ENCODE measurements at places on chromosomes 1 and 21.

DNA sequence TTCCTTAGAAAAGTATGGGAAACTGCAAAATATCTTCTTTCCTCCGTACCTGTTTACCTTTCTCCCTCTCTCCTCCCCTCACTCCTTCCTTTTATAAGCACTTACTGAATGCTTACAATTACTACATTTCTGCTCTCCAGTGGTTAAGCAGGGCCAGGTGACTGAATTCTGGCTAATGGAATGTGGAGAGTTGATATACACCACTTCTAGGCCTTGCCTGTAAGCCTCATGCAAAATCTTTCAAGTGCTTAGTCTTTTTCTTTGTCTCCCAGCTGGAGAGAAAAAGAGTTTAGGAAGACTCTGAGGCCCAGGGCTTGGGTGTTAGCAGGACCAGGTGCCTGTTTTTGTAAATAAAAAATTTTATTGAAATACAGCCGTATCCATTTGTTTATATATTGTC lies 77.7 kb upstream of the CACNA1E start:
- DNase-seq: no peak

GRCh38 chr1:10726355-10726754 lies 70.1 kb downstream of the CASZ1 start:
- DNase-seq: no peak

DNA sequence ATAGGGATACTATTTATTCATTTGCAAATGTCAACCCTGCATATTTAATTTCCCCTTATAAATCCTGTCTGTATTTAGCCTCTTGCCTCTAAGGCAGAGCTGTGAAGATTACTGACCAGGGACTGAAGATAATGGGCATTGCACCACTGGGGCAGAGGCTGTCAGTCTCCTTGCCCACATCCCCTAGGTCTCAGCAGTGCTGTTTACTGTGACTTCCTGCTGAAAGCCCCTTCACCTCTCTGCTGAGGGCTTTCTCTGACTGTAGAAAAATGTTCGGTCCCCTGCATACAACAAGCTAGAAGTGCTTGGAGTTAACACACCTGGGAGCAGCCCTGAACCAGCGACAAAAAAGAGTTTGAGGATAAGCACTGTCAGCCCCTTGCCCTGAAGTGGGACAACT lies 28.8 kb downstream of the SLC5A9 start:
- DNase-seq: no peak

GRCh38 chr1:172567720-172568119 lies 34.8 kb downstream of the SUCO start:
- DNase-seq: no peak

DNA sequence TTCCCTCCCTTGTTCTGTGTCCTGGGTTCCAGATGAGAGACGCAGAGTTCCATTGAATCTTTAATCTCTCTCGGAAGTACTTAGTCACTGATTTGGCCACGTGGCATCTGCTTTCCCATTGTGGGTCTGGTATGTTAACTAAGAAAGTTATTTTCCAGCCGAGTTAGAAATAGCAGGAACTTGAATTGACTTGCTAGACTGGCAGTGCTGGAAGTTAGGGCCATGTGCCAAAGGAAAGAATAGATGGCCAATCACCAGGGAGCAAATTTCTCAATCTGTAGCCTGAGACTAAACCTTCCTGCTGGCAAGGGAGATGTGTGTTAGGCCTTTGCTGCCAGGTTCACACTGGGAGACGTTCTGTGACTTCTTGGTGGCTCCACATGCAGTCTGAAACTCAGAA lies 24.2 kb upstream of the SLFNL1 start:
- no peak for DNase-seq

DNA sequence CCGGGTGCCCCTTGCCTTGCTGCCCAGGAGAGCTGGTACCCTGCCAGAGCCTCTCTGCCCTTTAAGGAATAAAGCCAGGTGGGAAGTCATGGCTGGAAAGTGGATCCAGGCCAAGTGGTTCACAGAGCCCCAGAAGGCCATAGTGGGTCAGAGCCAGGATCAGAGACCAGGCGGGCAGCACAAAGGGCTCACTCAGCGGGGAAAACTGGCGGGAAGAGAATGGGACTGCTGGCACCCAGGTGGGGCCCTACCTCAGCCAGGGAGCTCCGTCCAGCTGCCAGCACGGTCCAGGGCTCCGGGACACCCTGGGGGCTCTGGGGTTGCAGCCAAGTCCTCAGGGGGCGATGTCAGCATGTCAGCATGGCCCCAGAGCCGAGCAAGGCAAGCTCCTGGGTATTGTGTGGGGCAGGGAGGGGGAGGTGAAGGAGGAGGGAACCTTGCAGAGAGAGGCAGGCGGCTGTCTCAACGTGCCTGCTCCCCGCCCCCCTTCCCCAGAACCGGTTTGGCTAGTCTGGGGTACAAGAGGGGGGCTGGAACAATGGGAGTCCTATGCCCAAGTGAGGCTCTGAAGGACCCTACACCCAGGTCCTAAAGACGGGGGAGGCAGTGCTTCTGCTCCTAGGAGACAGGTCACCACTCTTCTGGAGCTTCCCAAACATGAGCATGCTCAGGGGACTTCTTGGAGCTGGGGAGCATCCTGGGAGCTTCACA lies at the start of gene ARHGEF19:
TSS of gene ARHGEF19 (minus strand) at position 402 of the 711 bp plus-strand sequence. CDS start 3,598 bp downstream, outside the sequence.
- no peak for DNase-seq

DNA sequence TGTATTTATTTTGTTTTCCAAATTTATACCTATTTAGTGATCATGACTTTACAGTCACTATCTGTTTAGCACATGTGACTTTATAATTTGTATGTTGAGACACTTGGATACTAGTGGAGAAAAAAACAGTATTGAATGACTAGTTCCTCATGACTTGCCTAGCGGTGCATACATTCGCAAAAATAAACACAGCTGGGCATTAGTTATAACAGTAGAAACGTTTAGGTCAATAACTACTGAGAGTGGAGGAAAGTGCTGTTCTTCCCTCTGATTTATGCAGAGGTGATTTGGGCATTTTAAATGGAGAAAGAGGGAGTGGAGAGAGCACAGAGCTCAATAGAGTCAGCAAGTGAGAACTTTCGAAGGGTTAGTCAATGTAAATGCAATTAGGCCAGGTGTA lies 1679.0 kb upstream of the B3GALT2 start:
- DNase-seq: no peak

GRCh38 chr1:147504801-147505311 lies 36.4 kb upstream of the BCL9 start:
- DNase-seq: no peak
